Heart right ventricle (tissue), 16 donors: ENCODE measurements at places on chromosomes 3 and 15.

- no peak for DNase-seq
Measured at GRCh38 chr15:67366904-67367303, 112.3 kb downstream of the IQCH start.

DNA sequence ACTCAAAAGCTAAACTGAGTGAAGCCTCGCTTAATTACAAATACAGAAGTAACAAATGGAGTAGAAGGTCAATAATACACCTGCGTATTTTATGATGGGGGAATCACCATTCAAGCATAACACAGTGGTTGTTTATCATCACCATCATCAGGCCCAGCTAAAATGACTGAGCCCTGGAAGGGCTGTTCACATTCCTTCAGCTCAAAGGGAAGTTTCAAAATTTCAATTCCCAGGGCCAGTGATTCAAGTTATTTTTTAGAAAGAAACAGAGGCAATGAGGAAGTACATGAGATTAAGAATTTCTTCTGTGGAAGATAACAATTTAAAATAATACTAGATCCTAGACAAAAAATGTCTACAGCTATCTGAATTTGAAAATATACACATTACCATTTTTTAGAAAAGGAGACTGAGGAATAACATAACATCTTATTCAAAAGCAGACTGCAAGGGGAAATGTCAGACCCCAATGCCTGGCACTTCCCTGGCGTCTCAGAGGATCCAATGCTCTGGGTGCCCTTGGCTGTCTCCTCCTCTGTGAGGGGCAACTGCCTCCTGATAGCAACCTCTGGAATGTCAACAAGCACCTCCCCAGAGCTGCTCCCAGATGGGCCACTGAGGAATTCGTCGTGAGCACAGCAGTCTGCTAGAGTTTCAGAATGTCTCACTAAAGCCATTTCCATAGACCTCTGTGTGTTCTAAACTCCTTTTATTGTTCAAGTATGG, 22.8 kb downstream of the EHD4 start:
- no peak for DNase-seq

- no peak for DNase-seq
Measured at GRCh38 chr3:172189213-172189612, 149.8 kb downstream of the FNDC3B start.

DNA sequence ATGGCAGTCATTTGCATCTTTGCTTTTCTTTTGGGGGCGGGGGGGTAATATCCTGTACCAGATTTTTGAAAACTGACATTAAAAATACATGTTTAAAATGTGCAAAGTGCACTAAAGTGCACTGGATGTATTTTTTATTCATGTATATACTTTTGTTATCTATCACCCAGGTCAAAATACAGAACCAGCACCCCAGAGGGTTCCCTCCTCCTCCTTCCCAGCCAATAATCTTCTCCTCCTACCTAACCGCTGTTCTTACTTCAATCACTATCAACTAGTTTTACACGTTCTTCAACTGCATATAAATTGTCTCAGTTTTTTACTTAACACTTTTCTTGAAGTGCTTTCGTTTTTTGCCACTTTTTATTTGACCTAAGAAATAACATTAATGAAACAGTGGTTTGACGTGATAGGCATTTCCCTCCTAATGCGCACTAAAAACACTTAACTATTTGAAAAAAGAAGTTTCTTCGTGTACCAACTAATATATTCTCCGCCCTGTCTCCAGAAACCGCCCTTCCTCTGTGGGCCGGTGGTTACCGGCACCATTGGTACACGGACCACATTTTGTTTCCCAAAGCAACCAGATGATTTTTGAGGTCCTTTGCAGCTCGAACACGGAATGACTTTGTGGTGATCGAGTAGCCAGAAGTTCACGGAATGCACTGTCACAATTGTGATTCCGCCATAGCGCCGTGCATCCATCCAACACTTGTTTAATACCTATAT, 836 bp upstream of the AKAP13 start:
- no peak for DNase-seq

- no peak for DNase-seq
Measured at GRCh38 chr3:68274286-68274685, 619.9 kb upstream of the SUCLG2 start.

- no peak for DNase-seq
Measured at GRCh38 chr3:165256554-165257065, 60.4 kb upstream of the SLITRK3 start.
